NCI-H526 (cell line): ENCODE measurements at places on chromosomes 7 and 10.
A peak's percentile ranks its signal among the peaks of the same experiment; 100 is the strongest.

GRCh38 chr7:158975526-158976467 is 119.4 kb downstream of the DYNC2I1 start:
- peak; percentile 94 for DNase-seq

GRCh38 chr7:130292682-130293257 is at the start of gene CPA4:
TSS of gene CPA4 (plus strand) at chr7:130293161. CDS start at chr7:130293181, 20 bp downstream.
- DNase-seq, result no peak

DNA sequence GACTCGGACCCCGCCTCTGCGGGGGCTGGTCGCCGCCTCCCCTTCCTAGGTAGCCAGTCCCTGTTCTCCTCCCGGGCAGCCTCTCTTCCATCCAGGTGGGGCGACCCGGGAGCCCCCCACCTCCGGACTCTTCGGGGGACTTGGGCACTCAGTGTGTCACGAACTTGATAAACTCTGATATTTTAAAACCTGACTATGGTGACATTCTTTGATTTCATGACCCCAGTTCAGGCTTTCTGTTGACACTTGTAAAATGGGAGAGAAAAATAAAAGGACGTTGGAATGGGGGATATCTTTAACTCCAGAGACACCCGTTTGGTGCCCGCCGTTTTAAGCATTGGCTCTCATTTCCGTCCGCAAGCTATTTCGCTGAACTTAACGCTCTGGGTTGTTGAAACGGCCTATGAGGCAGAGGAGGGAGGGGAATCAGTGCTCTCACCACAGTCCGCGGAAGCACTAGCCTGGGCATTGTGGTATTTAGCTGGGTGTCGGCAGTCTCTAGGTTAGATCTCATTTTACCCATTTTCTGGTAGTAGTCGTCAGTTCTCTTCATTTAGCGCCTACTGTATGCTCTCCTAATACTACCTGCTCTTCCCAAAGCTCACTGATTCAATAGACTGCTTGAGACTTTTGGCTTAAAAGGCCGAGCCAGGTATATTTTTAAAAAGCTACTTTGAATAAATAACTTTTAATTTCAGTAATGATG is 738 bp downstream of the VPS26A start:
- DNase-seq, result peak; percentile 66

DNA sequence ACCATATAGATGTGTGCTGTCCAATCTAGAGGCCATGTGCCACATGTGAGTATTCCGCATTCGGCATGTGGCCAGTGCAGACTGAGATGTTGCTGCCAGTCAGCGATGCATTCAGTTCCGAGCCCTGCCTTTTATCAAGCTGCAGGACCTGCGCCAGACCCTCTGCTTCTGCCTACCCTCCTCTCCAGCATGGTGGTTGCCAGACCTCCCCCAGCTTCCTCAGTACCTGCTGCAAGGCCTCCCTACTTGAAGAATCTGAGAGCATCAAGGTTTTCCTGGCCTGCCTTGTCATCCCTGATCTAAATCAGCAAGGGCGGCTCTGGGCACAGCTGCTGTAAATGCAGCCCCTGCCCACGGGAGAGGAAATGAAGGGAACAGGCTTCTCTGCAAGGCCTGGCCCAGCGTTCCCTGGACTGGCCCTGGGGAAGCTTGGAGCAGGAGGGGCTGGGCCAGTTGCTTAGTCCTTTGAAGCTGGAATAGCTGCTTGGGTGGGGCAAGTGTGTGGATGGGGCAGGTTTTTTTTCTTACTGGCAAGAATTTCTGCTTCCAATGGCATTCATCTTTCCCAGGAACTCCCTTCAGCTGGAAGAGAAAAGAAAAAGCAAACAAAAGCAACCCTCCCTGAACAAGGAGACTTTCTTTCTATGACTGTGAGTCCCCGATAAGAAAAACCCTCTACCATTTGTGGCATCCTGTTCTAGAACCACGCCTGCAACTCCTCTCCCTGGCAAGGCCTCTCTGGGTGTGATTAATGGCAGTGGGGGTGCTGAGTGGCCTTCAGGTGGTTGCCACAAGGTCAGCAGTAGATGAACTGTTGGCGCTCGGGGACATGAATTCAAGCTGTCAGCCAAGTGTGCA is 93.0 kb downstream of the NHLRC2 start:
- no peak for DNase-seq

DNA sequence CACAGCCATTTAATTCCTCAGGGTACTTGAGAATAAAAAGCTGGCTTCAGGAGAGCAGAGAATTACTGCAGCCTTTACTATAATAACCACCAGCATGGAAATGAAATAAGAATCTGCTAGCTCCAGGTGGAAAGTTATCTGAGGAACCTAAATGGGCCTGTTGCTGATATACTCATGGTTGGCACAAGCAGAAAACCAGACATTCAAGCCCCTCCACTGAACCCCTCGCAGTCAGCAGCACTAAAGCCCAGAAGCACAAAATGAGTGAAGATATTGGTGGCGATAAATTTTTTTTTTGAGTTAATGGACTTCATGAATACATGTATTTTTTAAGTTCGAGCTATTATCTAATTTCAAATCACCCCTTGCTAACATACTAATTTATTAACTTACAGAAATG is 303.9 kb upstream of the NRP1 start:
- DNase-seq, result no peak

DNA sequence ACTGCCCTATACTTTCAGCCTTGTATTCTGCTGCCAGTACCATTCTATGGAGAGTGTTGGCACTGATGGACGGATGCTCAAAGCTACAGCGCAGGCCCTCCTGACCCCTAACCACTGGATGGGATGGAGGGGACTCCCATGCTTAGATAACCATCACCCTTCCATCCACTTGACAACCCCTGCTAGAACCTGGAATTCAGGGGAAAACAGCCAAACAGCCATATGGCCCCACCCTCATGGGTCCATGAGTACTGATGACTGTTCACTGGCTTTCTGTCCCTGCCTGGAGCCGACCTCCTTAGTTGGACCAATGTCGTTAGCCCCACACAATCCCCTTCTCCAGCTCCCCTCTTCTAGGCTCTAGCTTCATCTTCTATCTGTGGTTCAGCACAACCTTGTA is 16.2 kb downstream of the DUSP5 start:
- no peak for DNase-seq

GRCh38 chr7:39950473-39951225 is 593 bp downstream of the CDK13 start:
- no peak for DNase-seq

DNA sequence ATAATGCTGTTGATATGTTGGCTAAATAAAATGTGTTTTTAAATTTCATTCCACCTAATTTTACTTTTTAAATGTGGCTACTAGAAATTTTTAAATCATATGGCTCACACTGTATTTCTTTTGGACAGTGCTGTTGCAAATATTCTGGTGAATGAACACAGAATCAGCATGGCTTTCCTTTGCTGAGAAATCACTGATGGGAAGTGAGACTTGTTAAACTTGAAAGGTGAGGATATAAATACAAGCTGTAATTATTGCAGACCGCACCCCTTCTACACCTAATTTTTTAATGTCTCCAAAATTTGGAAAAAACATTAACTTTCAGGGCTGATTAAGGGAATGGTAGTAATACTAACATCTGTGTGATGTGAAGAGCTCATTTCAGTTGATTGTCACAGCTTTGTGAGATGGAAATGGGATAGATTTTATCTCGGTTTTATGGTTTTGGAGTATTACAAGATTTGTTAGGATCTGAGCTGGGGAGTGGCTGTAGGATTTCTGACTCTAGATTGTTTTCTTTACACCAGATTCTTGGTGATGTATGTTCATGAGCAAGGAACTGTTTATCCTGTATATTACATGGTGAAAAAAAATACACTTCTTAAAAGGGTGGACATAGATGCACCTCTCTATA is 1.3 kb downstream of the MIOS start:
- DNase-seq, result no peak

DNA sequence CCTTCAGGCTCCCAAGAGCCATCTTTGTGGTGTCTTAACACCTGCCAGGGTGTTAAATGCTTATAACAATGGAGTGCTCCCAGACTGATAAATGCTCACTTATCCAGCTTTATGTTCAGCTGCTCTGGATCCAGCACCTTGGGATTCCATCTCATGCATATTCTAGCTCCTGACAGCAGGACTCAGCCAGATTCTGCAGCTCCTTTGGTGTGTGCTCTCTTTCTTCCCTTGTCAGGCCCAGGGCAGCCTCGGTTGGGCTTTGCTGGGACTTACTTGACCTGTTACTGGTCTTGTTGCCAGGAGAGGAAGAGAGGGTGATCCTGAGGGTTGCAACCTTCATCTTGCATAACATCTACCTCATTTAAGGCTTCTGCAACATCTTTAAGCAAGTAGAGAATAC is 59.4 kb upstream of the CCNY start:
- no peak for DNase-seq

GRCh38 chr7:123811056-123811455 is 33.9 kb upstream of the HYAL4 start:
- no peak for DNase-seq

DNA sequence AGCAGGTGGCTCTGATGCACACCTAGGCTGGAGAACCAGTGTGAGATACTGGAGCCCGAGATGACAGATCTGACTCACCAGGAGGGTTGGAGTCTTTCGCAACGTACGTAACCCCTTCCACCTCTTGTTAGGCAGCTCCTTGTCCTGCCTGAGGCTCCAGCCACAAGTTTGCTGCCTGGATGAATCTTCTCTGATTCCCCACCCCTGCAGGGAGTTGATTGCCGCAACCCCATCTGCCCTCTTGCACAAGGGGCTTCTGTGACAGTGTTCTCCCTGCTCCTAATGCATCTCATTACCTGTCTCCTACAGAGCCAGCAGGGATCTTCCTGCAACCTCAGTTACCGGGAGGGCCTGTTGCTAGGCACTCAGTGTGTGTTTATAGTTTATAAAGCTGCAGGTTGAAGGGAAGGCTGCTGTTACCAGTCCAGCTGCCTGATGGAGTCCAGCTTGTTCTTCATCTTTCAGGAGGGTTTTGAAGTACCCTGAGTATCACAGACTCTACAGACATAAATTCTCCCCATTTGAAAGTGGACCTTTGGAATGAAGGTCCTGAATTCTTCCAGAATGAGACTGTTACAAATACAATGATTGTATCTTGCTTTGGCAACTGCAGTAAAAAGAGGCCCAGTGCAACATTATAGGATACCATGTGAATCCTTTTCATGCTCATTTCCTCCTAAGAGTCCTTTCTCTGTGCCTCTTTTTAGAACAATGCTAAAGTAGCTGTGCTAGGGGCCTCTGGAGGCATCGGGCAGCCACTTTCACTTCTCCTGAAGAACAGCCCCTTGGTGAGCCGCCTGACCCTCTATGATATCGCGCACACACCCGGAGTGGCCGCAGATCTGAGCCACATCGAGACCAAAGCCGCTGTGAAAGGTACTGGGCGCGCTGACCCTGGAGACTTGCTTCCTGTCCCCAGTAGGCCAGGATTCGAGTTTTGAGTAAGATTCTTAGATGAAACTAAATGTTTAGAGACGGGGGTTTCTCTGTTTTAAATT is 6.5 kb downstream of the MDH2 start:
- no peak for DNase-seq

DNA sequence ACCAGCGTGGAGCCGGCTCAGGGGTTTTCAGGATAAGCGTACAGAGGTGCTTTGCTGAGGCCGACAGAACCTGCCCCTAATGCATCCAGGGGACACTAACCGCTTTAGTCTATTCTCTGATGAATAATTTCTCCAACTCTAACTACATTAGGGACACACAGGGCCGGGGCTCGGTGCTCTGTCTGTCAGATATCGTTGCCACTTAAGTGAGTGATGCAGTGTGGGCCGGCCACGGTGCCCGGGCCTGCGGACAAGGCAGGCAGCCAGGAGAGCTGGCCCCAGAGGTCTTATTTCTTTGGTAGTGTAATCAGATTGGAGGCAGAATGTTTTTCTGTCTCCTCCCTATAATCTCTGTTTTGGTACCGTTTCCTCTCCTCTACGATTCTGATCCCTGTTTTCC is 62.7 kb downstream of the ADRA2A start:
- no peak for DNase-seq

GRCh38 chr7:149817836-149818535 is 20.2 kb upstream of the ZNF862 start:
- DNase-seq, result no peak

DNA sequence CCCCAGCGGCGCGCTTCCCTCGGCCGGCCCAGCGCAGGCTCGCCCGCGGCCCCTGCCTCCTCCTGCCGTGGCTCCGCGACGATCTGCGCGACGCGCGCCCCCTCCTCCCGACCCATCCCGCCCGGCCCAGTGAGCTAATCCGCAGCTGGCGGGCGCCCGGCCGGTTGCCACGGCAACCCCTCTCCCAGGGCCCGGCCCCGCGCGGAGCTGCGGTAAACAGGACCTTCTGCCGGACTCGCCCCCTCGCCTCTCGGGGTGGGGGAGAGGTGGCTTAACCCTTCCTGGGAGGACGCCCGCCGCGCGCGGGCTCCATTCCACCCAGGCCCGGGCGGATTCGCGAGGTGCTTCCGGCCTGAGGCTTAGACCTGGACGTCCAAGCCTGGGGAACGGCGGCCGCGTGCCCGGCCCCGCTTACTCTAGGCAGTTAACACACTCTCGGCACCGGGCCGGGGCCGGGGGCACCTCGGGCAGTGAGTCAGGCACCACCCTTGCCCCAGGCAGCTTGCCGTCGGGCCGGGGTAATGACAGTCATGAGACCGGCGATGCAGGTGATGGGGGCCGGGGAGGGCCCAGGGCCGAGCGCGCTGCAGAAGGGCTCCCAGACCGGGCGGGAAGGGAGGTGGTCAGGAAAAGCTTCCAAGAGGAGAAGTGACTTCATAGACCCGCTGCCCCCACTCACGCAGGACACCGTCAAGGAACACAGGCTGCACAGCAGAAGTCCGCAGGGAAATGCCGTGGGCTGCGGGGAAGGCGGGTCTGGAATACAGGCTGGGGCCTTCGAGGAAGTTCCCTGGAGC is at the start of gene DENND2A:
Gene DENND2A (minus strand): TSS at position 87 of the 797 bp plus-strand sequence. CDS start 38,416 bp downstream, outside the sequence.
- DNase-seq, result peak; percentile 29

- no peak for DNase-seq
Measured at GRCh38 chr10:73229567-73229966, 17.5 kb downstream of the DNAJC9 start.

- no peak for DNase-seq
Measured at GRCh38 chr7:30468041-30468440, 10.5 kb downstream of the NOD1 start.

- peak; percentile 70 for DNase-seq
Measured at GRCh38 chr7:31744294-31744874, 57.4 kb downstream of the PPP1R17 start.

DNA sequence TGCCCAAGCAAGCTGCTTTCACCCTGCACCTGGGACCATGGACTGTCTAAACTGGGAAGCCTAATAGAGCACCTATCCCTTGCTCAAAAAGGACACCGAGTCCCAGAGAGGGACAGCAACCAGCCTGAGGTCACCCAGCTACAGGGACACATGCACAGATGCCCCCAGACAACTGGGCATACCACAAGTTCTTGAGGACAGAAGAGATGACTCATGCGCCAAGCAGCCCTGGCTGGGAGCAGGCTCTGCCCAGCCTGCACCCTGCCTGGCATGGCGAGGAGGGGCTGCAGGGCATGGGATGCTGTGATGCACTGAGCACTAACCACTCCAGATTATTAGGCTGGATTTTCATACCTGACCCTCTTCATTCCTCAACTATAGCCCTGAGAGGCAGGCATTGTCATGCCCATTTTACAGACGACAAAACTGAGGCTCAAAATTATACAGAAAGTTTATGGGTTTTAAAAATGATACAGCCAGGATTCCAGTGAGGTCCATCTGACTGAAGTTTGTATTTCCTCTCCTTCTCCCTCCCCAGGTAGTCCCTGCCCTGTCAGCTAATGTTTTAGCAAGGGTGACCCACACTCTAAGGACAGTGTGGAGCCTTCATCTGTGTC is 289.3 kb upstream of the ZMIZ1 start:
- no peak for DNase-seq

- DNase-seq, result no peak
Measured at GRCh38 chr10:114487815-114488536, 83.7 kb upstream of the AFAP1L2 start.

- peak; percentile 7 for DNase-seq
Measured at GRCh38 chr10:73439605-73440312, 6.4 kb upstream of the MSS51 start.

- DNase-seq, result no peak
Measured at GRCh38 chr10:121702351-121703320, 104.4 kb upstream of the FGFR2 start.
